ENCODE measurements at places on chromosomes 12 and 14.
A peak's percentile ranks its signal among the peaks of the same experiment; 100 is the strongest.

DNA sequence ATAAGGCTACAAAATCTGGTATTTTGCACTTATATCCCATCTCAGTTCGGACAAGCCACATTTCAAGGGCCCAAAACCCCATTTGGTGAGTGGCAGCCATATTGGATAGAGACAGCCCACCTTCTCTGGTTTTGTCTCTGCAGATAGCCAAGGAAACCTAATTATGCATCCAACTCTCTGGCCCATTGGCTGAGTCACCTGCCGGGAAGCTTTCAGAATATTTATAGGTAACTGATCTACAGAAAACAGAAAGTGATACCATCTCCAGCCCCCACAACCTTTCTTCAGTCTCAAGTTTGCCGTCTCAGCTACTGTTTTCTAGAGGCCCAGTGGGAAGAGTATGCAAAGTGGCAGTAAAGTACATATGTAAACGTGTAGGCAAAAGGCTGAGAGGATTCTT is 33.7 kb upstream of the PPP1CC start:
- DNase-seq, result no peak

GRCh38 chr12:83074358-83074894 is 387.7 kb downstream of the TMTC2 start:
- peak; percentile 3 for DNase-seq

GRCh38 chr14:24013654-24014514 is 25.2 kb downstream of the DHRS4L2 start:
- DNase-seq, result peak; percentile 86

DNA sequence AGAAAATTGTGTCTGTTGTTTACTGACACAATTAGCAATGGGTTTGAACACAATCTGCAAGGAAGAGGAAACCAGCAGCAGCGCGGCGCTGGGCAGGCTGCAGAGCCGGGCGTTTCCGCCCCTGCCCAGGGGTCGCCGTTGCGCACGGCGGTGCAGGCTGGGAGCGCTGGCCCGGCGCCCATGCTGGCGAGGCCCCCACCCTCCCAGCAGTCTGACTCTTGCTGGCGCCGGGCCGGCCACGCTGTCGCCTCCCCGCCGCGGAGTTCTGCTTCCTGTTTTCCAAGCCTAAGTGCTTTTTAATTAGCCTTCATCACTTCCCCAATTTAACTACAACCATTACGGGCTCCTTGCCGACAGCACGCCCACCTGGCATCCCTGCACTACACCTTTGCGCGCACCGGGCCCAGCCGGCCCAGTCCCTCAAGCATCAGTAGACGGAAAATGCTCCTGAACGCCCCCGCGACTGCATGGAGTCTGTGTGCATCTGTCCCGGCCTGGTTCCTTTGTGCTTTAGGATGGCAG is 212.1 kb downstream of the GXYLT1 start:
- no peak for DNase-seq

GRCh38 chr12:6532927-6533652 is 1.2 kb upstream of the GAPDH start:
- DNase-seq, result peak; percentile 91

GRCh38 chr14:69554500-69554899 is 20.2 kb downstream of the CCDC177 start:
- no peak for DNase-seq

GRCh38 chr12:91404441-91404840 is 221.8 kb upstream of the DCN start:
- DNase-seq, result no peak
